ENCODE measurements at places on chromosomes 11 and 22.
A peak's percentile ranks its signal among the peaks of the same experiment; 100 is the strongest.

DNA sequence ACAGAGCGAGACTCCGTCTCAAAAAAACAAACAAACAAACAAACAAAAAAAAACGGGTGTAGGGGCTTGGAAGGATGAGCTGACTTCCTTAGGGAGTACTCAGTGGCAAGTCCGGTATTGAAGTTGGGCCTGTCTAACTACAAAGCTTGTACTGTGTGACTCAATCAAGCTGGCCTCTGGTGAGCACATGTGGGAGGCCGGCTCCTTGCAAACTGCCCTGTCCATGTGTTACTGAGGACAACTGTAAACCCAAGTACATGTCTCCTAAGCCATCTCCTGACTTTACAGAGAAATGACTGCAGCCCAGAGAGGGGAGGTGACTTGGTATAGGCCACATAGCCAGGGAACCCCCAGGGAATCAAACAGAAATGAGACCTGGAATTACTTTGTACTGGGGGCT lies 11.6 kb downstream of the RIBC2 start:
- no peaks in the 10 kb centered on the region for H3K36me3 ChIP-seq
- DNase-seq = no peak
- H3K27ac ChIP-seq = no peak overlapping the region

DNA sequence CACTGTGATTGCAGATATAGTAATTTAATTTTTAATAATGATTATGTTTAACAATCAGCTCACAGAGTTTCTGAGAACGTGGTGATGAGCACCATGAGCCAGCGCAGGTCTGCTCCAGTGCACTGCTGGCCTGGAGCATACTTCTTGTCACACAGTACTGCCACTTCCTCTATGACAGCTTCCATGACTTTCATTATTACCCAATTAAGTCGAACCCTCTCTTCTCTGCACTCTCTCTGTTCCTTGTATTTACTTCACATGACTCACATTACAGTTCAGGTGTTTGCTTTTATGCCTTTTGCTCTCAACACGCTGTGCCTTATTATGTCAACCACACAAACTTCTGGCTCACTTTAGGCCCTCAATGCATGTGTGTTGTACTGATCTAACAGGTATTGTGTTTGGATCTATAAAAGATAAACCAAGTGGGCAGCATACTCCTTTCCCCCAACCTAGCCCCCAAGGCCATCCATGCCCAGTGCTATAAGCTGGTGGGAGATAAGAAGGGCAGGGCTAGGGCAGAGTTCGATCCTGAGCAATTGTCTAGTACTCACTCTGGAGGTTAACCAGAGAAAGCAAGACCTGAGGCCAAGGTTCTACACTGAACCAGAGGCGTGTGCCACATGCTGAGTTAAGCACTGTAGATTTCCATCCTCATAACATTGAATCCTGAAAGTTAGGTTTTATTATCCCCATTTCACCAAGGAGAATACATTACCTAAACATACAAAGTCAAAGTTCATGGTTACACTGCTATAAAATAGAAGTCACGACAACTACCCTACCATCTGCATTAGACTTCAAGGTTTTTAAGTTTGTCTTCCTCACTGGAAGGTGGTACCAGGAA lies 356.5 kb downstream of the INSC start:
- no peak for DNase-seq
- no peak overlapping the region for H3K27ac ChIP-seq
- H3K36me3 ChIP-seq = no peaks in the 10 kb centered on the region
- H3K27me3 ChIP-seq = no peaks in the 10 kb centered on the region

GRCh38 chr11:123518496-123519054 lies 88.5 kb downstream of the GRAMD1B start:
- no peaks in the 10 kb centered on the region for H3K36me3 ChIP-seq
- H3K4me1 ChIP-seq = peaks cover 29% of the 10 kb centered on the region
- no peak for DNase-seq
- peak overlapping the region; percentile 42 for H3K27ac ChIP-seq
- no peaks in the 10 kb centered on the region for H3K27me3 ChIP-seq

DNA sequence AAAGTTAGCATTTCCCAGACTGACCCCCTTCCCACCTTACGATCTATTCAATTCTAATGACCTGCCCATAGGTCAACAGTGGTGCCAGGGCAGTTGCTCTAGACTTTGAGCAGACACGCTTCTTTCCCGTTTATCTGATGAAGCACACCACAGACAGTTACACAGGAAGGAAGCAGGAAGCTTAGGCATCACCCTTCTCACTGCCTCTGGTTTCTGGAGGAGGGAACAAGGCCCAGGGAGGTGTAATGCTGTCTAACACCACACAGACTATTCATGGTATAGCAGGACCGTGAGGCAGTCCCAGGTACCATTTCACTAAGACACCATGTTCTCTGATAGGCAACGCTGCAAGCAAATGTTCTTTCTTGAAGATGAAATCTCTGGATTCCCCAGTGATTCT lies 279.4 kb downstream of the NTM start:
- no peaks in the 10 kb centered on the region for H3K27me3 ChIP-seq
- no peak for DNase-seq
- H3K27ac ChIP-seq = no peak overlapping the region
- H3K4me3 ChIP-seq = no peak overlapping the region
- H3K4me1 ChIP-seq = no peaks in the 10 kb centered on the region

DNA sequence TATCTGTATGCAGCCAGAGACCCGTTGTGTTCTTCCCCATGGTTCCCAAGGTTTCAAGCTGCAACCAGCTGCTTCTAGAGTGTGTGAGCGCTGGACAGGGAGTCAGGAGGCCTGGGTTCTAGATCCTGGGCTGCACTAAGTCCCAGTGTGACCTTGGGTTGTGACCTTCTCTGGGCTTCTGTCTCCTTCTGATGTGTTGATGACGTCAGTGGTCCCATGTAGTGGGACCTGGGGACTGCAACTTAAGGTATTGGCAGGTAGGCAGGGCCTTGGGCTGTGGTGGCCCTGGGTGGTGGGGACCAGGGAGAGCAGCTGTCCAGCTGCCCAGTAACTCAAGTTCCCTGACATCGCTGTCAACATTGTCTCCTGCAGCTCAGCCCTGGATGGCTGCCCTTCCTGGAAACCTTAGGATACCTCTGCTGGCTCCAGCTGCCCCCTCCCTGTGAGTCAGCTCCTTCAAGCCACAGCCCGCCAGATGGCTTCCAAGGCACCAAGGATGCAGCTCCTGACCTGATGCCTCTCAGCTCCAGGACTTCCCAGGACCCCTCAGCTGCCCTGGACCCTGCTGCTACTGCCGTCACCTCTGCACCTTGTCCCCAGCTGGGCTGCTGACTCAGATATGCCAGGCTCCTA lies 1.3 kb upstream of the PVALB start:
- H3K36me3 ChIP-seq = no peaks in the 10 kb centered on the region
- H3K4me1 ChIP-seq = no peaks in the 10 kb centered on the region
- peaks cover 74% of the 10 kb centered on the region for H3K27me3 ChIP-seq
- no peak overlapping the region for H3K4me3 ChIP-seq

DNA sequence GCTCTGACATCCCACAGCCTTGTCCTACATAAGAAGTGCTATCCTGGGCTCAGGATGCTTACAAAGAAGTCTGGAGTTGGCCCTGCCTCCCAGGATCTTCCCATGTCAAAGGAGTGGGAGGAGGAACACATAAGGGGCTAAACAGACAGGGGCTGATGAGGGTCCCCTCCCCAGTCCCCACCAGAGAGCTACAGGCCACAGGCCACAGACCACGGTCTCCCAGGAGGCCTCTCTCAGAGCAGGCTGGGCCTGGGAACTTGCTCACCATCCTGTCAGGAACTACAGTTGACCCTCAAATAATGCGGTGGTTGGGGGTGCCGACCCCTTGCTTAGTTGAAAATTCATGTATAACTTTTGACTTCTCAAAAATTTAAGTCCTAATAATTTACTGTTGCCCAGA lies 315.5 kb downstream of the NTM start:
- H3K4me3 ChIP-seq = no peak overlapping the region
- H3K36me3 ChIP-seq = no peaks in the 10 kb centered on the region
- peaks cover 9% of the 10 kb centered on the region for H3K27me3 ChIP-seq
- DNase-seq = no peak

DNA sequence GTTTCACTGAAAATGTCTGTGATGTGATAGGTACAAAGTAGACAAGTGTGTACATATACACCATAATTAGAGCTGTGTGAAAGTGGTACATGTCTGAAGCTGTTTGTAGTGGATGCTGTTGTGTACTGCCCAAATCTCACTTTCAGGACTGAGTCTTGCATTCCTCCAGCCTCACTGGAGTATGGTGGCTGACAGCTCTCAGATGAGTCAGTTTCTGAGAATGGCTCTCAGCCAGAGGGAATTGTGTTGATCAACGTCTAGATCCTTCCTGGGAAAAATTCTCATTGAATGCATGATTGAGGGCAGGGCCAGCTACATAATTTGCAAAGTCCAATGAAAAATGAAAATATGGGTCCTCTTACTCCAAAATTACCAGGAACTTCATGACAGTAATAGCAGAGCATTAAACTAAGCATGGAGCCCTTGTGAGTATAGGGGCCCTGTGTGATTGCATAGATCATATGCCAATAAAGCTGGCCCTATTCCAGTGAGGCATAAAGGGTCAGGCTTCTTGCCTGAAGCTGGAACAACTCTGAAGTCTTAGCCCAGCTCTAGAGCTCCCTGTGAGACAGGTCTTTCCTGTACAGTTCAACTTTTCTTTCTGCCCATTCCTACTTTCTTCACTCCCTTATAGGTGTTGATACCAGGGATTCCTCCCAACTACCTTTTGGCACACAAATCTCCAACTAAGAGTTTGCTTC lies 10.8 kb upstream of the CYP2R1 start:
- peaks cover 2% of the 10 kb centered on the region for H3K36me3 ChIP-seq
- H3K27me3 ChIP-seq = no peaks in the 10 kb centered on the region
- no peak overlapping the region for H3K27ac ChIP-seq
- peaks cover 38% of the 10 kb centered on the region for H3K4me1 ChIP-seq
- no peak for DNase-seq

GRCh38 chr22:50728523-50728931 lies 9.5 kb upstream of the ACR start:
- H3K4me1 ChIP-seq = peaks cover 13% of the 10 kb centered on the region
- DNase-seq = no peak
- no peaks in the 10 kb centered on the region for H3K36me3 ChIP-seq
- H3K27me3 ChIP-seq = no peaks in the 10 kb centered on the region
- no peak overlapping the region for H3K27ac ChIP-seq

DNA sequence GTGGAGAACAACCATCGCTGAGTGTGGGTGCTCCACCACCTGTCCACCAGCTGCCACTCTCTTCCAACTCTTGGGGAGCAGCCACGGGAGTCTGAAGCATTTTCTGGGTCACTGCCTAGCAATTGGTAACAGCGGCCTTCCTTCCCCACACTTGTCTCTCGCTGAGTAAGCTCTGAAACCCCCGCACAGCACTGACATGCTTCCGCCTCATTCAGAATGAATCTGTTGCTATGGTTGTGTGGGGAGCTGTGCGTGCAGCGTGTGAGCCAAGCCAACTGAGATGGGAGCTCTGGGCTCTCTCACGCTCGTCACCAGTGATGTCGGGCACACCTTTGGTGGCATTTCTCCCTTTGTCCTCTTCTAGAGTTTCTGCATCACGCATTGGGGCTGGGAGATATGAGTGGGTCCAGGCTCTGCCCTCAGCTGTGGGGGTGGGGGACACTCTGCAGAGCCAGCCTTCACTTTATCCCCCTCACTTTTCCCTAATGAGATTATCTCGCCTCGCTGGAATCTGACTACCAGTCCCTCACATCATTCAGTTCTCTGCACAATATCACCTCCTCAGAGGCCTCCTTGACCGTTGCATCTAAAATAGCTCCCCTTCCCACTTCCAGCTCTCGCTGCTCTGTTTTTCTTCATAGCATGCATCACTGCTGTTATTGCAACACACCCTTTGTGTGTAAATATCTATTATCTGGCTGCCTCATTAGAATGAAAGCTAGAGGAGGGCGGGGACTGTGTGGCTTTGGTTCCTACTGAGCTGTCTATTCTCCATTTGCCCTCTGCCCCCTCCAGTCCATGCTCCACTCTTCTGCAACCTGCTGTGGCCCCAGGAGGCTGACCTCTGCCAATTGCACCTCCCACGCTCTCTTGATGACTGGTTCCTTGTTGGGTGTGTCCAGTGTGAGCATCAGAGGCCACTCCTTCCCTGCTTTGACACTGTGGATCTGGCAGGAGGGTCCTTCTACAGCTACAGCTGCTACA lies 569.9 kb upstream of the CADM1 start:
- H3K36me3 ChIP-seq = no peaks in the 10 kb centered on the region
- no peaks in the 10 kb centered on the region for H3K4me1 ChIP-seq
- H3K27me3 ChIP-seq = peaks cover 2% of the 10 kb centered on the region
- no peak overlapping the region for H3K27ac ChIP-seq

- H3K27ac ChIP-seq = no peak overlapping the region
- H3K4me3 ChIP-seq = no peak overlapping the region
- no peaks in the 10 kb centered on the region for H3K36me3 ChIP-seq
- H3K4me1 ChIP-seq = no peaks in the 10 kb centered on the region
- DNase-seq = no peak
These were observed 107.9 kb upstream of the BMAL1 start for GRCh38 chr11:13169709-13170108.

- H3K4me1 ChIP-seq = no peaks in the 10 kb centered on the region
- no peak for DNase-seq
These were observed 199.5 kb downstream of the TTC28 start for GRCh38 chr22:28480000-28480715.

- no peaks in the 10 kb centered on the region for H3K27me3 ChIP-seq
- H3K4me3 ChIP-seq = peak overlapping the region; percentile 62
- H3K36me3 ChIP-seq = peaks cover 42% of the 10 kb centered on the region
- H3K27ac ChIP-seq = peak overlapping the region; percentile 82
These were observed 9.0 kb downstream of the NEAT1 start for GRCh38 chr11:65431451-65432099.

DNA sequence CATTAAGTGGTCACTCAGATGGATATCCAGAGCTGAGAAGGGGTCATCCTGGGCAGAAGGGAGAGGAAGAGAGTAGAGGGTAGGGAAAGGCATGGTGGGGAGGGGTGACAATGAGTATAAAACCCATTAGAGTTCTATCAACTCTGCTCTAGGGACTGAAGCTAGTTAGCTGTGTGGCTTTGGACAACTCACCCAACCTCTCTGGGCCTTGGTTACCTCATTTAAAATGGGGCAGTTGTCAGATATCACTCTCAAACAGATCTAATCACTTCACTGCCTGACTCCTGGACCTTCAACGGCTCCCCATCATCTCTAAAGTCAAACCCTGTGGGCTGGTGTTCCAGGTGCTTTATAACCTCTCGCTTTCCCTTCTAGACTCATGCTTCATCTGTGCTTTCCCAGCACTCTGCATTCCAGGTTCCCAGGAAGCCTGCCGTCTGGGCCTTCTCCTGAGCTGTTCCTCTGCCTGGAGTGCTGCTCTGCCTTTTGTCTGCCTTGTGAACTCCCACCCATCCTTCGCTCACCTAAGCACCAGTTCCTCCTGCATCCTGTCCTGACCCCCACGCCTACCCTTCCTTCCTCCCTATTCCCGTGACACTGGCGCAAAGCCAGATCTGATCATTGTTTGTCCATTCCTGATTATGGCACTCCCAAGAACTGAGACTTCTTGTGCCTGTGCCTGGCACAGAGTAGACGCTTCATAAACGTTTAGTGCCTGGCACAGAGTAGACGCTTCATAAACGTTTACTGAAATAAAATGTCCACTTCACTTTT lies 22.3 kb upstream of the KCNJ11 start:
- DNase-seq = no peak
- H3K4me1 ChIP-seq = no peaks in the 10 kb centered on the region
- H3K36me3 ChIP-seq = no peaks in the 10 kb centered on the region
- peaks cover 14% of the 10 kb centered on the region for H3K27me3 ChIP-seq

- peaks cover 62% of the 10 kb centered on the region for H3K36me3 ChIP-seq
- no peaks in the 10 kb centered on the region for H3K4me1 ChIP-seq
- no peak overlapping the region for H3K27ac ChIP-seq
- no peak overlapping the region for H3K4me3 ChIP-seq
These were observed 15.9 kb downstream of the RNF214 start for GRCh38 chr11:117248341-117248740.

All from activated B cell treated with CpG ODN at 0.5 μM for 24 hours (primary cell).